ENCODE measurements at places on chromosomes 3 and 15.

DNA sequence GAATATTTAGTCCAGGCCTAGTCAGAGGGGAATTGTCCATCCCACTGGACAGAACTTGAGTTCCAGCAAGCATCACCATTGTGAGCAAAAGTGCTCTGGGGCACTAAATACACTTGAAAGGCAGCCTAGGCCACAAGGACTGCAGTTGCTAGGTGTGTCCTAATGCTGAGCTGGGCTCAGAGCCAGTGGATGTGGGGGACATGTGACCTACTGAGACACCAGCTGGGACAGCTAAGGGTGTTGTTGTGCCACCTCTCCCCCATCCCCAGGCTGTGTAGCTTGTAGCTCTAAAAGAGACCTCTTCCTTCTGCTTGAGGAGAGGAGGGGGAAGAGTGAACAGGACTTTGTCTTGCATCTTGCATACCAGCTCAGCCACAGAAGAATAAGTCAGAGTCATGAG is 120.9 kb downstream of the DTWD1 start:
- no peak for DNase-seq

GRCh38 chr3:108190346-108190745 is 31.9 kb downstream of the IFT57 start:
- no peak for DNase-seq

DNA sequence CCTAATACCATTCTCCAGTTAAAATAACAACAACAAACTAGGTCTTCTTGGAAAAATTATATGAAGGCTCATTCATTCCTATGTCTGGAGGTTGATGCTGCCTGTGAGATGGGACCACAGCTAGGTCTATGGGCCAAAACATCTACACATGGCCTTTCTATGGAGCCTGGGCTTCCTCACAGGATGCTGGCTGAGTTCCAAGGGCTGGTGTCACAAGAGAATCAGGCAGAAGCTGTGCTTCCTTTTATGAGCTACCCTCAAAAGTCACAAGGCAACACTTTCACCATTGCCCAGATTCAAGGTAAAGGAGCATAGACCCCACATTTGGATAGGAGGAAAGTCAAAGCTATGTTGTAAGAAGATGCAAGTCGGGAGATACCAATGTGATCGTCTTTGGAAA is 4.6 kb upstream of the RTP2 start:
- no peak for DNase-seq

- no peak for DNase-seq
Measured at GRCh38 chr3:157104521-157104920, 55.4 kb downstream of the CCNL1 start.

DNA sequence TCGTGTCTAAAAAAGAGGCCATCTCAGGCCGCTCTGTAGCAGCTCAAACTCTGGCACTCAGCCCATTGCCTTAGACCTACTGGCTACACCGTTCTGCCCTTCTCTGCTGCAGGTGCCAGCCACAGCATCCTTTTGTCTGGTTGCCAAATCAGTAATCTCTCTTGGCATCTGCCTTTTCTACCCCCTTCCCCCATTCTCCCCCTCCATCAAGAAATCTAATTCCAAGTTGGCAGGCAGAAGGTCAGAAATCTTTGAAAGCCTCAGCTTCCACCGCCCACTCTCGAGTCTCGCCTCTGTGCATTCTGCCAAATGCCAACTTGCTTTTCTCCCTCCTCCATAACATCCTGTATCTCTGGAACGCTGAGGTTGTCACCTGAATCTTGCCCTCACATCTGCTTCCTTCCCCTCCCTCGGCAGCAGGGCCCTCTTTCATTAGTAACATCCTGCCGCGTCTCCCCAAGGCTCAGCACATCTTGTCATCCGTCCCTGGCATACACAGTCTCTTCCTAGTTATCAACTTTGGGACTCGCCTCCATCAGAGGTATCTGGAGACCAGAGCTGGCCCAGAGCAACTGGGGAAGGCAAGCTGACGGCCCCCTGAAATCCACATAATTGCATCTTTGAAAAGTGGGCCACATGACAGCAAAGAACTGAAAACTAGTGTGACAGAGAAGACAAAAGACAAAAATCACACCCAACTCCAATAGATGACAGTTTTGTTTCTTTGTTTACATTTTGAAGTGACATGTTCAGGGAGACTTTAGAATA is 312.0 kb upstream of the CCDC54 start:
- peak; percentile 19 for DNase-seq

DNA sequence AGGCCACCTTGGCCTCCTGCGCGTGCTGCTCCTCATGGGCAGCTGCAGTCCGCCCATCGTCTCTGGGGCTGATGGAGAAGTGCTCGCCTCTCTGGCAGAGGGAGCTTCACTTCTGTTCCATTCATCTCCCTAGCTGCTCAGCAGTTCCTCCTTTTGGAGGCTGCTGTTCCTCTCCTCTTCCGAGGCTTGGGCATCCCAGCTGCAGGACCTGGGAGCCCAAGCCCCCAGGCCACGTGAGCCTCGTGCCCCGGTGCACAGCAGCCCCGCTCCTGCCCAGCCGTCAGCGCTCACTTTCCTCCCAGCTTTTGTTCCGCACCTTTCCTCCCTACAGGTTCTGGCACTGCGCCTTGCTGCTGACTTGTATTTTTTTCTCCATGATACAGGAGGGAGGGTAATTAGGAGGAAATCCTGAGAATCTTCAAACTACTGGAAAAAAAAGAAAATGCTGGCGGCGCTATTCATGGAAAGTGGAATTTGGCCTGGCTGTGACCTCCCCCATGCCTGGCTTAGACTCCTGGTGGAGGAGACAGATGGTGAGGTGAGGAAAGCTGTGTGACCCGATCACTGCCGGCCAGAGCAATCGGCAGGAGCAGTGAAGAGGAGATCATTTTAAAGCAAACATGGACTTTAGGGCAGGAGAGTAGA is 210.1 kb downstream of the CHST2 start:
- no peak for DNase-seq

GRCh38 chr15:67180514-67181191 is 73.8 kb downstream of the AAGAB start:
- no peak for DNase-seq

GRCh38 chr3:119293105-119293870 is 895 bp upstream of the ARHGAP31 start:
- no peak for DNase-seq

- DNase-seq: no peak
Measured at GRCh38 chr3:27589795-27590194, 105.6 kb upstream of the SLC4A7 start.

DNA sequence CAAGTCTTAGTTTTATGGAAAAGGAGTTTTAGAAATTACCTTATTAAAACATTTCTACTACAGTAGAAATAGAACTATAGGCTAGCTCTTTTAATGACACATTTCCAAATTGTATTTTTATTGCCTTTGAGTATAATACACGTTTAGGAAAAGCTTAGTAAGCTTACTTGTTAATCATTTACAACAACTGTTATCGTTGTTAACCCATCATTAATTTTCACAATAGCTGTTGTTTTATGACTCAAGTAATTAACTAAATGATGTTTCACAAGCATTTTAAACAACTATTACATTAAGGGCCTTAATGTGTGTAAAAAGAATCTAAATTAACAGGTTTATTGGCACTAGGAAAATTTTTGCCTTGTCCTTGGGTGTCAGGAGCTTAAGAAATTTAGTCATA is 120.5 kb upstream of the THRB start:
- no peak for DNase-seq

DNA sequence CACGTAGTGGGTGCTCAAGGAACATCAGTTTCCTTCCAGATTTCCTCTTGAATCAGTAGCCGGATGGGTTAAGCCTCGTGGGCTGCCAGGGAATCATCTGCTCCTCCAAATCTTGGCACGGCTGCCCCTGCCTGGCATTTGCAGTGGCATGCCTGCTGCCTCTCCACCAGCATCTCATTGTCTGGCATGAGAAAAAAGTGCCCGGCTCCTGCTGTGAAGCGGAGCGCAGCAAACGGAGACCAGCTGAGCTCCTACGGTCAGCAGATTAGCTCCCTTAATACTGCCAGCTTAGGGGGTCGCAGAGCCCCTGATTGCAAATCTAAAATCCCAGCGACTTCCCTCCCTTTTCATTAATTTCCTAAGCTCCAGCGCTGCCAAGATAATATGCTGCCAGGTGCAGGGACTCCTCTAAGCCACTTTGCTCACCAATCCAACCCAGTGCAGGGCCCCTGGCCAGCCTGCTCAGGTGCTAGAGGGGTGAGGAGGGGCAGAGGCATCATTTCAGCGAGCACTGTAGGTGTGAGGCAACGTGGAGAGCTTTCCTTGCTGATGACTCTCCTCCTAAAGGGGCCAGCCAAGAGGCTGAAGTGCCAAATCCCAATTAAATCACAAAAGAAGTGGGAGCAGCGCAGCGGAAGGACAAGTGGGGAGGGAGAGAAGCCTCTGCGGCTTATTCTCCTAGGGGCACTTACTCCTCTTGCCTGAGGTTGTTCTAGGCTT is 49.6 kb upstream of the ST8SIA2 start:
- DNase-seq: no peak

- no peak for DNase-seq
Measured at GRCh38 chr3:49998326-49998725, 58.4 kb downstream of the RBM6 start.

DNA sequence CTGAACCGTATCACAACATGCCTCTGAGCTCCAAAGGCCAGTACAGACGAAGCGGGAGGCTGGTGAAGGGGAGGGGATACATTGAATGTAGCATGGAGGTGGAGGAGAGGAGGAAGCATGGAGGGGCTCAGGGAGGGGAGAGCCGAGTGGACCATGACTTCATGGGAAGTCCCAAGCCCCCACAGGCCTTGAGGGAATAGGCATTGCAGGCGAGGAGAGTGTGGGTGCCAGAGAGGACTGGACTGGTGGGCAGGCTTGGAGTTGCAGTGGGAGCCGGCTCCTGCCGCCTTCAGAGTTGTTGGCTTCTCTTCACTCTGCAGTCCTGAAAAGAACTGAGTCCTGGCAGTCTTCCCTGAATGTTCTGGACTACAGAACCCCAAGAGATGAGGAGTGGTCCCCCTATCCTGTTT is 3.3 kb upstream of the RNU6-1 start:
- no peak for DNase-seq

DNA sequence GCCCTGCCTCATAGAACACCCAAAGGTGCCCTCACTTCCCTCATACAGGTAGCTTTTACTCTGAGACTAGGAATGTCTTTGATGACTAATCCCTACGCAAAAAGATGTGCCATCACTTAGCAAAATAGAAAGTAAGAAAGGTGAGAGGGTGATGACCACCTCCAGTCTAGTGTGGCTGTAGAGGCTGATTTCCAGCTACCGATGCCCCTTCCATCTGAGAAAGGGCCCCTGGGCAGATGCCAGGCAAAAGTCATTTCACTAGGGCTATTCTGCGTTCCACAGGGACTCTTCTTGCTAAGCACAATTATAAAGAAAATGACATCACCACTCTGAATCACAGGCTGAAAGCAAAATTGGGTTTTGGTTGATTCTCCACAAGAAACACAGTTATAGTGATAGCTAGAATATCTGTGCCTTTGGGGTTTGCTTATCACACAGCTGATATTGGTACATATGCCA is 77.4 kb downstream of the RBPMS2 start:
- DNase-seq: peak; percentile 70

GRCh38 chr15:56996093-56996492 is 77.6 kb downstream of the TCF12 start:
- DNase-seq: no peak

GRCh38 chr15:39267685-39268084 is 313.2 kb upstream of the THBS1 start:
- DNase-seq: no peak

DNA sequence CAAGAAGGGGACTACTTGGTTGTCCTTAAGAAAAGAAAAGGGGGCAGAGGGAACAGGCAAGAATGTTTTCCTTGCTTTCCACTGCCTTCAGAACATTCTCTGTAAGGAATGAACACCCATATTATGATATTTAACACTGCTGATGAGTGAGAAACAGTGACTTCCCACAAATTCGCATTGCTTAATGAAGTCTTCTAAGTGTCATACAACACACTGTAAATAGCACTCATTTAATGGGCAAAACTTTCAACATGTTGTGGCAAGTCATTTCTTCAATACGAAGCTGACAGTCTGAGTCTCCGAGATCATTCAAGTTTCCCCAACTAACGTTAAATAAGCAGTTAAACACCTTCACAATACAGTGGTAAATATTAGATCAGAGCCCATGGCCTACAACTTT is 464.4 kb downstream of the SHQ1 start:
- no peak for DNase-seq

- no peak for DNase-seq
Measured at GRCh38 chr3:148221303-148221702, 476.4 kb upstream of the AGTR1 start.

Data from activated T-cell treated with anti-CD3 and anti-CD28 coated beads, Interleukin-2, amount 50 U/mL, for 48 hours (primary cell).